ENCODE measurements at places on chromosomes 11 and 22.

DNA sequence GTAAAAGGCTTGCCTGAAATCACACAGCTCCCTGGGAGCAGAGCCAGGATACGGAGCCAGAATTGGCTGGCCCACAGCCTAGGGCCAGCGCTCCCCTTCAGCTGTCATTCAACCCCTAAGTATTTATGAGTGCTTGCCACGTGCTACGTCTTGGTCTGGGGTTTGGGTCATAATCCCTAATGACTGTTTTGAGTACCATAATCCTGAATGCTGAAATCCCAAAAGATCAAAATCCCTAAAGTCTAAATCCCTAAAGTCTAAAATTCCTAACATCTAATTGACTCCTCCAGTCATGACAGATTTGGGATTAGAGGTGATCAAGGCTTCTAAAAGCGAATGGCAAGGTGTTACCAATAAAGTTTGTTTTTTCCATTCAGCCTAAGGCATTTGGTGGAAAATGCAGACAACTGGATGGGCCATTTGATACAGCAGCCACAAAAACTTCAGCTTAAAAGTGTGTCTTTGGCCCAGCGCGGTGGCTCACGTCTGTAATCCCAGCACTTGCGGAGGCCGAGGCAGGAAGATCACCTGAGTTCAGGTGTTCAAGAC is 59.8 kb upstream of the PRR5 start:
- no peak for DNase-seq

DNA sequence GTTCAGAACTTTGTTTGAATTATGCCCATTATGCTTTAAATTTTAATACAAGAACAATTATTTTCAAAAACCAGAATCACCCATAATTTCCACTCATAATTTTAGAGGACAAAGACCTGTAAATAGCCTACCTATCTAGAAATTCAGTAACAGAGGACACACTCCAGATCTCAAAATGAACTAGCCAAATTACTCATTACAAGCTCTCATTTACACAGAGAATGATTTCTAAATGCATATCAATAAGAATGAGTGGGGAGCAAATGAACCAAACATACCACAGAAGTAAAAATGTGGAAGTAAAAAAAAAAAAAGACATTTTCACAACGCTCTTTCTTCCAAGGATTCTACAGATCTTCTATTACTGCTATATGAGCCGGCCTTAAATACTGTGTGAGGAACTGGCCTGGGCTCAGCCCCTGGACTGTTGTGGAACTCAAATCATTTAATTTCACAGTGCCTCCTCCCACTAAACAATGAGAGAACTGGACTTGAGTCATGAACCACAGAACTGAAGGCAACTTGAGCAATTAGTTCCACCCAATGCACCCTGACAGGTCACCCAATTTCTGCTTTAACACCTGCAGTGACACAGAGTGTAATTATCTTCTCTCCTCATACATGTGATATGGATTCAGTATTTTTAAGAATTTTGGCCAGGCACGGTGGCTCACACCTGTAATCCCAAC is 8.0 kb downstream of the MRTFA start:
- DNase-seq = no peak

- DNase-seq = no peak
Observed at GRCh38 chr22:38239101-38239761, 33.6 kb downstream of the TMEM184B start.

DNA sequence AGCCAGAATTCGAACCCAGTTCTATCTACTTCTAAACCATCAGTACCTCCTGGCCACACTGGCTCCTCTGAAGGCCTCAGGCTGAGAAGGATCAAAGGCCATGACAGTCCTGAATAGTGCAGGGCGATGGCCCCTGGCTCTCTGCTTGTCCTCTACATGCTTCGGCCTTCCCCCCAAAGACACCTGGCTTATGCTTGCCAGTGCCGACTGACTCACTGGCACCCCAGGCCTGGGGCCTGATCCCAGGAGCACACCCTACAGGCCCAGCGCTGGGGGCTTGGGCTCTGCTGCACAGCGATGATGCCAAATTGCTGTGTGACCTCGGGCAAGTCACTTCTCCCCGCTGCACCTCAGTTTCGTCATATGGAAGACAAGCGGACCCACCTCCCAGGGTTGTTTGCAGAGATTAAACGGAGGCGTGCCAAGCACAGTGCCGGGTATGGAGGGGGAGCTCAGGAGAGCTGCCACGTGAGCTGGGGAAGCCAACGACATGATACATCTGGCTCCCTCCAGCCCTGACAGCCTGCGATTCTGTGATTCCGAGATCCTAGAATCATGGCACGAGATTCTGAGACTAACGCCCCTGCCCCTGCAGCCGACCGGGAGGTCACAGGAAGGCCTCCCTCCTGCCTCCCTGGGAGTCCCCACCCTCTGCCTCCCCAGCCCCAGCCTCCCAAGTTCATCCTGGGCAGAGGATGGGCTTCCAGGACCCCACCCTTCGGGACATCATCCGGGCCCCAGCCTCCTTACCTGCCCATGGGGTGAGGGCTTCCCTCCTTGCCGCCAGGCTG is 1.0 kb downstream of the SSTR3 start:
- no peak for DNase-seq

DNA sequence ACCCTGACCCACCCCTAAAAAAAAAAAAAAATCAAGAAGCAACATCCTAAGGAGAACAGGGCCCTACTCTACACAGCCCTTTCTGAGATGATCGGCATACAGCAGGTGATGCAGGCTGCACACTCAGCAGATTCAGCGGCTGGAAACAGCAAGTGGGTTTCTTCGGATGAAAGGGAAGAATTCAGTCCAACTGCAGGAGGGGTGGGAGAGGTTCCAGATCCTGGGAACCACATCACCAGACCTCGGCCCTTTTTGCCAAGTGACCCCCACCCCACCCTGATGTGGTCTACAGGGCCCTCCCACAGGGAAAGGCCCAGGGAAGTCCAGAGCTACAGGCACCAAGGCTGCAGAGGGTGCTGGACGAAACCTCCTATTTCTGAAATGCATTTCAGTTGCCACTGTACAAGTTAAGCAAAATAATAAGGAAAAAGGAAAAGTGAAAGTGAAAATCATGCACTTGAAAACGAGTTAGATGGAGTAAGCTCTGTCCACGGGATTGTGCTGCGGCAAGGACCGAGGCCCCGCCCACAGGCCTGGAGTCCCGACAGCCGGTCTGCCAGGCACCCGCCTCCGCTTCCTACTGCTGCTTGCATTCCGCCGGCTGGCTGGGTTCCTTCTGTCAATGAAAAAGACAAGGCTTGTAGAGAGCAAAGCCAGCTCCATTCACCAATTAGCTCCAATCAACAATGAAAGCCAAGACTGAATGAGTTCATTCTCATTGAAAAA is 16.0 kb upstream of the PHLDA2 start:
- no peak for DNase-seq

GRCh38 chr11:75578977-75579376 is 16.9 kb downstream of the SERPINH1 start:
- DNase-seq = no peak

- DNase-seq = no peak
Observed at GRCh38 chr11:126132319-126132718, 69.7 kb upstream of the CDON start.

DNA sequence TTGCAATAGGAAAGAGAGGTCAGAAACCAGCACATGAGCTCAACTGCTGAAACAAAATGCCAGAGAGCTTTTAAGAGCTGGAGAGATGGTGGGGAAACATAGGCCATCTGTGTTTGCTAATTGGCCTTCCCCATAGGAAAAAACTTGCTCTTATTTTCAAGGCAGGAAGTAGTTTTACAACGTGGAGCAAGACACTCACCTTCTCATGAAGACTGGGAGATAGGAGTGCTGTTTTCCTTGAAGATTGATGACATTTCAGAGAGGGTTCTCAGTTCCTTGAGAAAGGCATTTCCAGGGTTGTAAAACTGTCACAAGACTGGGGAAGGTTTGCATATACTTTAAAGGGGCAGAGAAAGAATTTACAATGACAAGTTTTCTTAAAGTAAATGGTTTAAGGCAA is 586.3 kb upstream of the RAG2 start:
- DNase-seq = no peak

- DNase-seq = no peak
Observed at GRCh38 chr11:34824425-34824824, 91.8 kb downstream of the APIP start.

- no peak for DNase-seq
Observed at GRCh38 chr11:84887055-84887629, 740.0 kb downstream of the DLG2 start.

DNA sequence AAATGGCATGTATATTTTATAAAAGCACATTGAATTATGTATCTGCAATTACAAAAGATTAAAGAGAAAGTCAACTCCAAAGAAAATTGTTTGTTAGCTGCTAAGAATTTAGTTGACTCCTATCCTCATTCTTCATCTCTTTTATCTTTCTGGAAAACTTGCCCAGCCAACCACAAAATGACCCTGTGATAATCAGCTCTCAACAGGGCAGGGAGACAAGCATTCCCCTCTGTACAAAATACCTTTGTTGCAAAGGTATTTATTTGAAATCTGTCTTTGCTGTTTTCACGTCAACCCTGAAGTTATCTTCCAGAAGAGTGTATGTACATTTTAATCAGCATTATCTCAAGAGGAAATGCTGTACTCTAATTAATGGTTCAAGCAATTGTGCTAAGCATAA is 191.1 kb upstream of the DDI1 start:
- DNase-seq = no peak

GRCh38 chr11:75652936-75653335 is 15.9 kb downstream of the MAP6 start:
- no peak for DNase-seq

GRCh38 chr11:124644426-124645280 is 22.0 kb downstream of the TBRG1 start:
- no peak for DNase-seq

DNA sequence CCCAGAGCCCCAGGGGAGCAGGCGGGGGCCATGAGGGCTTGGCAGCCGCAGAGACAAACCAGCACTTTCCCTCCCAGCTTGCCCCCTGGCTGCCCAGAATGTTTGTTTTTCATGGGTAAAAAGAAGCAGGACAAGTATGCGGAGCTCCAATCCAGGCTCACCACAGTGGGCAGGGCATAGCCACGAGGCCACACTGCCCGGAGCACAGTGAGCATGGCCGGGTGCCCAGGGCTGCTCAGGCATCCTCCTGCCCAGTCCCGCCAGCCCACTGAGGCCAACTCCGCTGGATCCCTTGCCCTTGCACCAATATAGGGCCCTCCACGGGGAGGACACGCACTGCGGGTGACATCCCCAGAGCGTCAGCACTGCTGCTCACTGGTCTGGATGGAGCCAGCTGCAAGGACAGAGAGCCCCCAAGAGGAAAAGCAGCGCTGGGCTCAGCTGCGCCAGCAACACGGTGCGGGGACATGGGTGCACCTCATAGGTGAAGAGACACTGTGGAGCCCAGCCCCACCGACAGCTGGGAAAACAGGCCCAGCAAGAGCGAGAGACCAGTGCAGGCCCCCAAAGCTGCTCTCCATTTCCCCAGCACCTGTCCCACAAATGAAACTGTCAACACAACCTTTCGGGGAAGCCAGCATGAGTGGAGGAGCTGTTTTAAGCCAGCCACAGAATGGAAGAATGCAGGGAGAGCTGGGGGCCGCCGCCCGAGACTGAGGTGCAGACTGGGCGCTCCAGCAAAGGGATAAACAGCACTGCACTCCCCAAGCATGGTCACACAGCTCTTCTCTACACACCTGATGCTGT is 24.8 kb downstream of the ARVCF start:
- no peak for DNase-seq

GRCh38 chr11:112554586-112554985 is 293.9 kb upstream of the PLET1 start:
- DNase-seq = no peak

GRCh38 chr11:6862961-6863360 is at the start of gene OR10A2:
Gene OR10A2, plus strand, starts transcription at chr11:6863057. Its CDS starts 6,698 bp downstream, at chr11:6869755.
- no peak for DNase-seq

DNA sequence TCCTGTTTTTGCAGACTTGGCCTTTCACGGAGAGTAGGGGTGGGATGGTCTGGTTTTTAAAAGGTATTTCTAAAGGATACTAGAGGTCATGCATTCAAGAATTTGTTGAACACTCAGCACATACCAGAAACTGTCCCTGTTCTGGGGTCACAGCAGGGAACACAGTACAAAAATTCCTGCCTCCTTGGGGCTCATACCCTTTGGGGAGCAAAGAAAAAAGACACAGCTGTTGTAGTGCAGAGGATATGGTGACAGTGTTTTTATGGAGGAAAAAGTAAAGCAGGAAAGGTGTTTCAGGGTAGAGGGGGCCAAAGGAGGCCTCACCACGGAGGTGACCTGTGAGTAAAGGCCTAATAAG is 8.4 kb downstream of the SLC3A2 start:
- DNase-seq = no peak

- DNase-seq = no peak
Observed at GRCh38 chr22:23248583-23248982, 68.3 kb downstream of the BCR start.

DNA sequence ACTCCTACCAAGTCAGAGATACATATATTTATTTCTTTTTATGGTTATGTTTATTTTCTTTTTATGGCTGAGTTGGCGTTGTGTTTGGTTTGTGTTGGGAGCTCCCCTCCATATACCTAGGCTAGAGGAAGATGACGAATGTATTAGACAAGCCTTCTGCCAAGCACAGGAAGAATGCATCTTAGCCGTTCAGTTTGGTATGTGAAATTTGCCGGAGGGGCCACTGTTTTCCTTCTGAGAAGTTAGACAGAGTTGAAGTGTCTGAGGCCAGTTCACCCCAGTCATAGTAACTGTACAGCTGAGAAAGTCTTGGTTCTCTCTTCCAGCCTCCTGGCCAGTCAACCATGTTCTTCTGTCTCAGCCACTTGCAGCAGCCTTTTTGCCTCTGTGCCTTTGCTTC is 29.8 kb downstream of the TEAD1 start:
- no peak for DNase-seq

DNA sequence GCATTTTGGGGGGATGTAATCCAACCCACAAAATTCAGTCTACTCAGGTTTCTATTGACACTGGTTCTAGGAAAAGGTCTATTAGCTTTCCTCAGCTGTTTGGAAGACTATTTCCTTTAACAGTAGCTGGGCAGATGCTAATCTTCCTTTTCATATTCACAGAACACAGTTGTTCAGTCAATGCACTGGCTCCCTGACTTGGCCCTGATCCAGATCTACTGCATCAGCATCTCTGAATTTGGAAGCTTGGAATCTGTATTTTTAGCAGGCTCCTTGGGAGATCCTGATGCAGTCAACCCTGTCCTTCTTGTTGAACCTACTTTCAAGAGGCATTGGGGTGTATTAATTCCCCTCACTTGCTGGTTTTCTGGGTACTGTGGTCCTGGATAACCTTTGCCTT is 6.3 kb downstream of the HTATIP2 start:
- DNase-seq = no peak
